Myometrial cell (primary cell): ENCODE measurements at places on chromosomes 13 and 19. TPM values are rescaled to one million over a fixed set of nuclear protein-coding genes. Genes with fewer than 3 reads are reported as not detected.

FGF21 gene
- not detected in 2 replicates for total RNA-seq

TRPC4 gene
- 3.7 and 4.3 TPM in 2 replicates for total RNA-seq

ZNF524 gene
- 10.5 and 35.7 TPM in 2 replicates for total RNA-seq

GRK1 gene
- total RNA-seq: not detected in 2 replicates

F10 gene
- 13.0 and 16.0 TPM in 2 replicates for total RNA-seq

APBA3 gene
- total RNA-seq: 20.8 and 27.5 TPM in 2 replicates
